Osteocyte (in vitro differentiated cells): ENCODE measurements at places on chromosomes 13 and 19.

DNA sequence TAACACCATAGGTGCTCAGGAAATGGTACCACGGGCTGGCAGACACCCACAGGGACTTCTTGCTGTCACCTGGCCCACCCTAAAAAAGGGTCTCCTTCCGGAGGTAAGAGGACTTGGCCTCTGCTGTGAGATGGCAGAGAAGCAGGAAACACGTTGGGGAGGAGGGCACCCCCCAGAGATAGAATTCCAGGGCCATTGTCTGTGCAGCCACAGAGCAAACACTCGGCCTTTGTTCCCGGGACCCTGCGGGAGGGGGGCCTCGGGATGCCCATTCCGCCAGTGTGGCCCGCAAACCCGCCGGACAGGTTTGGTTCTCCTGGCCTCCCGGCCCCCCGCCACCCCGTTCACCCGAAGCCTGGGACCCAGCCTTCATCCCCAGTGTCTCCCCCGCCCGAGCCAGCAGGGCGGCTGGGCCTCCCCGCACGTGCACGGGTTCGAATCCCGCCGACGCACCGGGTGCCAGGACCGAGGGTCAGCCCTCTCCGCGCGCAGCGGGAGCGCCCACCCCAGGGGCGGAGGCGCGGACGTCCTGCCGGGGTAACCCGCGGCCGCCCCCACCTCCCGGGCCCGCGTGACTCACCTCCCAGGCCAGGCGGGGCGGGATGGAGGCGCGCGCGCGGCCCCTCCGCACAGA is 714 bp downstream of the PLPP2 start:
- DNase-seq: no peak

DNA sequence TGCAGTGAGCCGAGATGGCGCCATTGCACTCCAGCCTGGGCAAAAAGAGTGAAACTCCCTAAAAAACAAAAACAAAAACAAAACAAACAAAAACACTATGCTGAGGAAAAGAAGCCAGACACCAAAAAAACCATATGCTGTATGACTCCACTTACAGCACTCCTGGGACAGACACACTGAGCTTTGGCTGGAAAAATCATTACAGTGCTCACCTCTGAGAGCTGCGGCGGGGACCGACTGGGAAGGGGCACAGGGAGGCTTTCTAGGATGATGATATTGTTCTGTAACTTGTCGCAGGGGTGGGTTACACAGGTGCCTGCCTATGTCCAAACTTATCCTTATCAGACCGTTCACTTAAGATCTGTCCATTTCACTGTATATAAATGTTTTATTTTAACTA is 7.8 kb downstream of the PNMA8A start:
- DNase-seq: no peak

- no peak for DNase-seq
These were observed 7.3 kb upstream of the HOMER3 start for GRCh38 chr19:18948075-18948975.

DNA sequence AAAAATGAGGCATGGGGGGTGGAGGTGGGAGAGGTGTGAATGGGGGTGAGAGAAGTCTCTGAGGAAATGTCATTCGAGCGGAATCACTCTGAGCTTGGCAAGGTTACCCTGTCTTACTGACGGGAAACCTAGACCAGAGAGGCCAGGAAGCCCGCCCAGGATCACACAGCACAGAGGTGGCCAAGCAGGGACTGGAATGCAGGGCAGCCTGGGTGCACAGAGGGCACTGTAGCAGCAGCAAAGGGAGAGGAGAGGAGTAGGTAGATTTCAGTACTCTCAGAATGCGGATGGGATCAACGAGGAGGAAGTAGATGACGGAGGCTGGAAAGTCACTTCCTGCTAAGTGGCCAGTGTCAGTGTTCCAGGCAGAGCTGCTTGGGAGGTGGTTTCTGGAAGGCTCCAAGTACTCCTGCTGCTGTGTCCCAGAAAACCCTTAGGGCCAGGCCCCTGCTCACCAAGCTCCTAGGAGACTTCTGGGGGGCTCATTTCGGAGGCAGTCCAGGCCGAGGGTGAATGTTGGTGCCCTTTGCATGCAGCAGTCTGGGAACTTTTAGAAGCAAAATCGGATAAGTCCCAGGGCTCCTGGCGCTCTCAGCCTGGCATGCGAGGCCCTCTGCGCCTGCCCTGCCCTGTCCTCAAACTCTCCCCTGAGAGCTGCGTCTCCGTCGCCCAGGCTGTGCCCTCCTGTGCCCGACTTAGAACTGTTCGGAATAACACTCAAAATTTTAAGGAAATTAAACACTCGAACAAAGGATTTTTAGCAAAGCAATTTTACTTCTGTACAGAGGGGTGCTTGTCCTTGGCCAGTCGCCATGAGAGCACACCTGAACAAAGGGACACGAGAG is 33.5 kb downstream of the DNM2 start:
- DNase-seq: no peak

- no peak for DNase-seq
These were observed 5.3 kb downstream of the NCAN start for GRCh38 chr19:19217099-19217498.

DNA sequence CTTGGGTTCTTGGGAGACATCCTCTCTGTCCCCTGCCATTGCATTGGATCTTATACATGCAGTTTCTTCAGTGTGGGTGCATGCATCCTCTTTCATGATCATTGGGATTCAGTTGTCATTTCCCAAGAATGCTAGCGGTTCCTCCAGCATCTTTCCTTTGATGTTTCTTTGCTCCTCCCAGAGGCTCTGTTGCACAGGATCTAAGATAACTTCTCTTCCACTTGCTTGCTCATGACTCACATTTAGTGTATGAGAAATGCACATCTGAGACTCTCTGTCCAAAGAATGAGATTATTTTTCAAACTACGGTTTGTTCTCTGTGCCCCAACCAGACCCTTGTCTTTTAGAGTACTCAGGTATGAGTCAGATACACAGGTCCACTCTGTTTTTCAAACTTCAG is 197.1 kb downstream of the NDFIP2 start:
- no peak for DNase-seq

- DNase-seq: no peak
These were observed 22.6 kb downstream of the NOSIP start for GRCh38 chr19:49557641-49558325.

DNA sequence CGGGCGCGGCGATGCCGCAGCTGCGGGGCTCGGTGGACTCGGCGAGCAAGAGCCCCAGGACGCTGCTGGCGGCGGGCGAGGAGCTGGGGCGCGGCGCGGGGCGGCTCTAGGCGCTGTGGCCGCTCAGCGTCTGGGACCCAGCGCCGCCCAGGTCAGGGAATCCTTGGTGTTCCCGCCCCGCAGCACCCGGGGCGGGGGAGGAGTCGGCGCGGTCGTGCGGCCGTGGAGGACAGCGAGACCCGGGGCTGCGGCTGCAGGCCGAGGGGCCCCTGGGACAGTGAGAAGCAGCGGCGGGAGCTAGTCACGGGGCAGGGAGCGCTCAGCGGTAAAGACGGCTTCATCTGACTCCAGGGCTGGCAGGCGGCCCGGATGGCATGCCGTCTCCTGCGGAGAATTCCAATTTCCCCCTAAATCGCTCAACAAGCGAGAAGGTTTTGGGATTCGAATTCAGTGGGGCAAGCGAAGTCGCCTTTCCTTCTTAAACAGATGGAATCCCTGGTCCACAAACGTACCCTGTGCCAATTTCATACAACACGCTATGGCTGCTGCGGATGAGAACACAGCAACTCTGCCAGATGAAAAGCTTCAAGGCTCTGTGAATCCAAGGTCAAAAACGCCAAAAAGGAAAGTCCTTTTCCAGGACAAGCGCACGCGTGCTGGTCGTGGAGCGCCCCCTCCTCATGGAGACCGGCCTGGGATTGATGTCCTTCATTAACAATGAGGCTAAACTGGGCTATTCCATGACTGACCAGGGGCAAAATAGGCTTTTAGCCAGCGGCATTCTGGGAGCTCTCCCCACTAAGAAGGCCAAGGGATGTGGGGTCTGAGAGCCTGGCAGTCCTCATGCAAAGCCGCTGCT is 4.2 kb upstream of the ZSCAN4 start:
- peak; percentile 87 for DNase-seq

- no peak for DNase-seq
These were observed 132.9 kb downstream of the PAN3 start for GRCh38 chr13:28271056-28271840.

GRCh38 chr19:10718205-10719196 is 622 bp downstream of the DNM2 start:
- peak; percentile 89 for DNase-seq

GRCh38 chr13:113990321-113990837 is 16.5 kb upstream of the C13orf46 start:
- DNase-seq: no peak

DNA sequence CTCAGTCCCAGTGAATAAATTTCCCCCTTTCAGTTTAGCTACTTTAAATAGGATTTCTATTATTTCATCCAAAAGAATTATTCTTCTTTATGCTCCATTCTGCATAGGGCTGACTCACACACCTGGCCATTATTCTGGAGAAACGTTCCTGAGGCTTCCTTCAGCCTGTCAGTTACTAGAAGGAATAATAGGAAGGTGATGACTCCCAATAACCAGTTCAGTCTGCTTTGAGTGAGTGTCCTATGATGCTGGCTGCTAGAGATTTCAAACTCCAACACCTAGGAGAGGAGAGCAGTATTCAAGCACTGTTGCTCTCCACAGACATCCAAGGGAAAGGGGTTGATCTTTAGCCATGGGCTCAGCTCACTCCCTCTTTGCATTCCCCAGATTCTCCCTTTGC is 117.8 kb downstream of the KCTD12 start:
- no peak for DNase-seq

DNA sequence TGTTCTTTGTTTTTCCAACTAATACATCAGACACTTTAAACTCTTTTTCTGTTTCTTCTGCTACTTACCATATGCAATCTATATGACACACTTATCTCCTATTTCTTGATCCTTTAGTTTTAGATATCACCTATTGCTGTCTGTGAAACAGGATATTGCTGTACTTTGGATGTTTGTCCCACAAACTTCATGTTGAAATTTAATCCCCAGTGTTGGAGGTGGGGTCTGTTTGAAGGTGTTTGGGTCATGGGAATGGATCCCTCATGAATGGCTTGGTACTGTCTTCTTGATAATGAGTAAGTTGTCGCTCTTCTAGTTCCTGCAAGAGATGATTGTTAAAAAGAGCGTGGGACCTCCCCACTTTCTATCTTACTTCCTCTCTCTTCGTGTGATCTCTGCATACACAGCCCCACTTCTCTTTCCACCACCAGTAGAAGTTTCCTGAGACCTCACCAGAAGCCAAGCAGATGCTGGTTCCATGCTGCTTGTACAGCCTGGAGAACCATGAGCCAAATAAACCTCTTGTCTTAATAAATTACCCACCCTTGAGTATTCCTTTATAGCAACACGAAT is 244.2 kb downstream of the NHLRC3 start:
- DNase-seq: no peak

GRCh38 chr13:110829486-110829885 is 85.4 kb downstream of the ANKRD10 start:
- DNase-seq: no peak

- no peak for DNase-seq
These were observed 26.5 kb upstream of the SPACA7 start for GRCh38 chr13:112349681-112350080.
